Activated T-cell treated with anti-CD3 and anti-CD28 coated beads, Interleukin-2, amount 50 U/mL, for 1 hour (primary cell): ENCODE measurements at places on chromosomes 3 and 15.

DNA sequence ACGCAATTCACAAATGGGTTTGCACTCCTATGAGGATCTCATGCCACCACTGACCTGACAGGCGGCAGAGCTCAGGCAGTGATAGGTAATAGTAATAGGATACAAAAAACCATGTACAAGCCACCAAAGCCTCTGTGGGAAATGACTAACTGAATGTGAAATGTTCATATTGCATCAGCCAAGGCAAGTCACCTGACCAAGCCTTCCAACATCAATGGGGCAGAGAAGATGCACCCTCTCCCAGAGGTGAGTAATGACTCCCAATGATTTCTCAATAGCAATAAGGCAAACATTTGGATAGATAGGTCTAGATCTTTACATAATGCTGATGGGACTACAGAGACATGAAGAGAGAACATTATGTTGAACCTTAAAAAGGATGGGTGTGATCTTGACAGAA is 14.9 kb downstream of the CNTN3 start:
- no peak for DNase-seq

GRCh38 chr15:89877083-89877425 is 16.7 kb downstream of the AP3S2 start:
- no peak for DNase-seq

- DNase-seq: no peak
These were observed 188.4 kb downstream of the RAP2B start for GRCh38 chr3:153350420-153350819.

- DNase-seq: no peak
These were observed 155.4 kb downstream of the CACNA1D start for GRCh38 chr3:53649816-53650215.

GRCh38 chr15:80695099-80695910 is at the start of gene ABHD17C:
Gene ABHD17C, plus strand, starts transcription at chr15:80695310. Its CDS starts 120 bp downstream, at chr15:80695430.
- DNase-seq: peak; percentile 52

- no peak for DNase-seq
These were observed 192.4 kb upstream of the STRIT1 start for GRCh38 chr3:155485897-155486296.

DNA sequence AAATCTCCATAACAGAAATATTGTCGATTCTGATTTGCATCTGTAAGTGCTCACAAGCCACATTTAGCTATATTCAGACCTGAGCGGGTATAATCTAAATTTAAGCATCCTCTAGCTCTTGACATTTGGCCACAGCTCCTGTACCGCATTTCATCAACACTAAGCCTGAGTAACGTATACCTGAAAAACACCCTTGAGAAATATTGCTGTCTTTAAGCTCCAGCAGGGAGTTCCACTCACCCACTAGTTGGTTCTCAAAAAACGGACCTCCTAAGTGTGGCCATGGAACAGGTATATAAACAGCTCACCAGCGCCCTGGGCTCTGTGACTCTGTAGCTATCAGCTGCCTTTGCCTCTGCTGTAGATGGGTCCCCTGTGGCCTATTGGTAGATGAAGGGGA is 80.7 kb downstream of the ABI3BP start:
- DNase-seq: no peak

DNA sequence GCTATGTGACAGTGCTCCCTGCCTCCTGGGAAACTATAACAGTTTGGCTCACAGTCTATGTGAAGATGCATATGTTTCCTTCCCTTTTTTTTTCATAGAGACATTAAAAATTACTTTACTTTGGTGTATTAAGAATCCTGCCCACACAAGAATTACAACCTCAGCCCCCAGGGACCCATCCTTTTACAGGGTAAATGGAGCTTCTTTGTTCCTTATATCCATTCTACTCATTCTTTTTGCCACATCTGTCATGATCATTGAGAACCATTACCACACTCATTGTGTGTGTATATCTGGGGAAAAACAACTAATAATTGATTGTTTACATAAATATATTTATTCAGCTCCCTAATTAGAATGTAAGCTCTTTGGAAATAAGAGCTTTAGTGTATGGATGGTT is 157.4 kb downstream of the SSR3 start:
- no peak for DNase-seq

DNA sequence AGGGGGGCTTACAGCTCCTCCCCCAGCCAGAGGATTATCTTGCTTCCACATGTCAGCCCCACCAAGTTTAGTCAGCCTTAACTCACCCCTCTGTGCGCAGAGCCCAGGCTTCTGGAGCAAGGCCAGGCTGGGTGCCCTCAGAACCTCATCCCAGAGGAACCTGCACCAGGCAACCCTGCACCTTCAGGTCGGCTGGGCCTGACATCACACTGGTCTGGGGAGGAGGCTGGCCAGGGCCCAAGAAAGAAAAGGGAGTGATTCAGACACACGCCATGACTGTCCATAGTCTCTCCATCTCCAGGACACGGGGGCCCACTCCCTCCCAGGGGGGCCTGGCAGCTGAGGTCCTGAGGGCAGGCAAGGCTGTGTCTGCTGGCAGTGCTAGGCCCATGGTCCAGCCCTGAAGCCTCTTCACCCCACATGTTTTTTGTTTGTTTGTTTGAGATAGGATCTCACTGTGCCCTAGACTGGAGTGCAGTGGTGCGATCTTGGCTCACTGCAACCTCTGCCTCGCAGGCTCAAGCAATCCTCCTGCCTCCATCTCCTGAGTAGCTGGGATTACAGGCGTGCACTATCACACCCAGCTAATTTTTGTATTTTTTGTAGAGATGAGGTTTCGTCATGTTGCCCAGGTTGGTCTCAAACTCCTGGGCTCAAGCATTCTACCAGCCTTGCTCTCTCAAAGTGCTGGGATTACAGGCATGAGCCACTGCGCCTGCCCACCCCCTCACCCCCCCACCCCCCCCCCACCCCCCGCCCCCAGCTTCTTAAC is 11.1 kb downstream of the TNK2 start:
- DNase-seq: no peak

- no peak for DNase-seq
These were observed 9.6 kb downstream of the DVL3 start for GRCh38 chr3:184164648-184165330.

DNA sequence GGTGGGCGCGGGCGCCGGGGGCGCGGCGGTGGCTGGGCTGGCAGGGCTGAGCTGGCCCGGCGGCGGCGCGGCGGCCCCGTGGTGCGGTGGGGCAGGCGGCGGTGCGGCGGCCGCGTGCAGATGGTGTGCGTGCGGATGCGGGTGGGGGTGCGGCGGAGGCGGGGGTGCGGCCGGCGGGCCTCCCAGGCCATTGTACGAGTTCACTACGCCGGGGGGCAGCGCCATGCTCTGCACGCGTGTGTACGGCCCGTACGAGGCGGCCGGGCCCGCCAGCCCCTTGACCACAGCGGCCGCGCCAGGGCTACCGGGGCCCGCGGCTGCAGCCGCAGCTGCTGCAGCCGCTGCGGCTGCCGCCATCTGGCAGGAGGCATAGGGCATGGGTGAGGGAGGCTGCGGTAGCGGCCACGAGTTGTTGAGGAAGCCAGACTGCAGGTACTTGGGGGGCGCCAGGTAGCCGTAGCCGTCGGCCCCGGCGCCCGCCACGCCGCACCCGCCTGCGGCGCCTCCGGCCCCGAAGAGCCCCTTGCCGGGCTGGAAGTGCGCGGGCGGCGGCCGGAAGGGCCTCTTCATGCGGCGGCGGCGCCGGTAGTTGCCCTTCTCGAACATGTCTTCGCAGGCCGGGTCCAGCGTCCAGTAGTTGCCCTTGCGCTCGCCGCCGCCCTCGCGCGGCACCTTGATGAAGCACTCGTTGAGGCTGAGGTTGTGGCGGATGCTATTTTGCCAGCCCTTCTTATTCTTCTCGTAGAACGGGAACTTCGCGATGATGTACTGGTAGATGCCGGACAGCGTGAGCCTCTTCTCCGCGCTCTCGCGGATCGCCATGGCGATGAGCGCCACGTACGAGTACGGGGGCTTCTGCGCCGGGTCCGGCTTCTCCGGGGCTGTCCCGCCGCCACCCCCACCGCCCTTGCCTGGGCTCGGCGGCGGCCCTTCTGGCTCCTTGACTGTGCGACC is 951 bp downstream of the FOXL2 start:
- peak; percentile 43 for DNase-seq

GRCh38 chr3:162994165-162994564 is 1497.6 kb downstream of the OTOL1 start:
- DNase-seq: no peak

- no peak for DNase-seq
These were observed 51.4 kb downstream of the NFKBIZ start for GRCh38 chr3:101900736-101901135.

GRCh38 chr3:14331251-14331650 is 71.2 kb upstream of the SLC6A6 start:
- no peak for DNase-seq

DNA sequence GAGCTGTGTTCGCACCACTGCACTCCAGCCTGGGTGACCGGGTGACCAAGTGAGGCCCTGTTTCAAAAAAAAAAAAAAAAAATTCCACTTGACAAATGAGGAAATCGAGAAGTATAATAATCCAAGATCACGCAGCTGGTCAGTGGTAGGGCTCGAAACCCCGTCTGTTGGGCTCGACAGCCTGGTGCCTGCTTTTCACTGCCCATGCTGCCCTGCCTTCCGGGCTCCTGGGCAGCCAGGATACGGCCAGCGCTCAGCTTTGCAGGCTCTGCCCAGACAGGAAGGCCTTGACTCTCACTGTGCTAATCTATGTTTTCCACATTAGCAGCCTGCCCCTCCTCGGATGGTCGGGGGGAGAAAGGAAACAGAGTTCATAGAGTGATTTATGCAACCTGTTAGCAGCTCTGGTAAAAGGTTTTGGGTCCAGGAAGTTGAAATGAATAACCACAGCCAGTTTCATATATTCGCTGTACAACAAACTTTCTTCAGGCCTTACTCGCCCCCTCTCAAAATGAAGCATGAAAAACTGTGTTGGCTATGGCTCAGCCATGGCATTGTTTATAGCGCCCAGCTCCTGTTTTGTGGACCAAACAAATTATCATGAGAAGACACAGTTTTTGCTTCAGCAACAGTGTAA is 108.8 kb downstream of the XXYLT1 start:
- no peak for DNase-seq

DNA sequence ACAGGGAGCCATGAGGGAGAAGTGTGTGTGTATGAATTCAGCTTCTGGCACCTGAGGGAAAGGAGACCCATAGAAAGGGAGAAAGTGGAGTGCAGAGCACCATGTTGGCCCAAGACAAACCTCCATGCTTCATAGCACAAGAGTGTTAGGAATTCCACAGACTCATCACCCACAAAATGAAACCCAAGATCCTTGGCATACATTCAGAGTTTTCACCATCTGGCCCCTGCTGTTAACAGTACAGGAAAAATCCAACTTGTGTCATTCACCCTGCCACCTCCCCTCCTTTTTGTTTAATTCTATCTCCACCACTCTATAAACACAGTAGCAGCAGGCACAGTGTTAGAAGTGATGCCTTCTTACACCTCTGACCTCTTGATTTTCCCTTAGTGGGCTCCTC is 60.0 kb upstream of the MNS1 start:
- DNase-seq: no peak
